ENCODE measurements at places on chromosomes 3 and 15.

DNA sequence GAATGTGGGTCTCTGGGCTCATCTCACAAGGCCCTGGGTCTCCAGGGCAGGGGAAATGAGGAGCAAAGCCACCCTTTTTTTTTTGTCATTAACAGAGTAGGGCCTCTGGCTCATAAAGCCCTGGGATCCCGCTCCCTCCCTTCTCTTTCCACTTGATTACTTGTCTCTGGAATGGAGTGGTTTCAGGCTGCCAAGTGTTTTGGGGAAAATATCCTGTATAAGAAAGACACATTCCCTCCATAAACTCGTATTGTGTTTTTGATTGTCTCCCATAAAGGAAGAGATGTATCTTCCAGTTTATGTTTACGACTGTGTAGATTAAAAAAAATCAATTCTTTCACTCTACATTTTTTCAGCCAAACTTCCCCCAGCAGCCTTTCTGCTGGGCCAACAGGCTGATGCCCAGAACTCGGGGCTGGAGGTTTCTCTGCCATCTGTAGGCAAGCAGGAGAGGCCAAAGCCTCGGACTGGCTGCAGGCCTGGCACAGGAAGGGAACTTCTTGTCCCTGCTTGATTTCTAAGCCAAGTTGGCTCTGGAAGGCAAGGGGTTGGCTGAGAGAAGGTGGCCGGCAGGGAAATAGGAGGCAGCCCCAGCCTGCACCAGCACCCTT, 49.4 kb upstream of the INSYN1 start:
- no peak for DNase-seq

GRCh38 chr3:61847784-61848462, 286.6 kb downstream of the PTPRG start:
- no peak for DNase-seq

- DNase-seq, result no peak
Observed at GRCh38 chr15:40439461-40439959, 1.2 kb upstream of the BAHD1 start.

DNA sequence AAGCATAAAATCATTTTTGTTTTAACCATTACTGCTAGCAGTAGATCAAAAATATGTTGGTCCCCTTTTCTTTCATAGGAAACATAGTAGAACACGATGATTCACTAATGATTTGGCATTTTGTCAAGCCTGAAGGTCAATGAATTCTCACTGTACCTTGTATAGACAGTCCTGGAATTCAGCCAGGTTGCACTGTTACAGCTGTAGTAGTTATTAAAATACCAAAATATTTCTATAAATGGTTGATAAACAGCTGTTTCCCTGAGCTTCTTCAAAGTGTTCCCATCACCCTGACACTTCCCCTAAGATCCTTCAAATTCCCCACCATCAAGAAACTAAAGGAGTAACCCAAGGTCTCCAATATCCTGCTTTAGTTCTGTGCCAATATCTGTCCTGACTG, 200.9 kb downstream of the ATP8B4 start:
- no peak for DNase-seq

GRCh38 chr3:141122455-141123030, 71.4 kb downstream of the SPSB4 start:
- DNase-seq, result no peak

- no peak for DNase-seq
Observed at GRCh38 chr15:76999996-77000395, 5.1 kb downstream of the PSTPIP1 start.

GRCh38 chr3:66567077-66567476, 66.3 kb upstream of the LRIG1 start:
- DNase-seq, result no peak

DNA sequence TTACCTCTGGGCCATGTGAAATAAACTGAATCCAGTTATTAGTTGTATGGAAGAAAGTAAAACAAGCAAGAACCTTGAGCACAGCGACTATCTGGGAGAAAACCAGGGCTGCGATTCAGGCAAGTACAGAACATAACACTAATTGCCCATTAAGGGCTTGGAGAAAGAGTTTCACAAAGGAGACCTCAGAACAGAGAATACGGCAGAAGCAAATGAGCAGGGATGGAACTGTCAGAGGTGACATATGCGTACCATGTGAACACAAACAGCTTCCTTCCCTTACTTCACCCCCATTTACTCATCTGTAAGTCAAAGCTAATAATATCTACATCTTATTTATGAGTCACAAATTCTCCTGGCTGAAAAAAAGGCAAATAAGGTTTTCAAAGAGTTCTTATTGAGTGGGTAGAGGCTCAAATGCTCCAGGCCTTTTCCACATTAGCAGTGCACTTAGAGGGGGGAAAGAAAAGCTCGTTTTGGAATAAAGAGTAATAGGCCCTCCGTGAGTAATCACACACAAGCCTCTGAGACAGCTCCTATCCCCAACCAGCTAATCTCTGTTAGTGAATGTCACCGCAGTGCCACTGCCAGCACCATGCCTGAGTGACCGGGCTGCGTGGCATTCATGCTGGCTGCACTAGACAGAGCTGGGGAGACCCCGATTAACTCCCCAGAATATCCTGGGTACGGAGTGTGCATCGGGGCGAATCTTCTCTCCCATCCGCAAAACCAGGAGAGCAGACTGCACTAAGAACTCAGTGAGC, 2.6 kb downstream of the PCSK6 start:
- DNase-seq, result no peak

DNA sequence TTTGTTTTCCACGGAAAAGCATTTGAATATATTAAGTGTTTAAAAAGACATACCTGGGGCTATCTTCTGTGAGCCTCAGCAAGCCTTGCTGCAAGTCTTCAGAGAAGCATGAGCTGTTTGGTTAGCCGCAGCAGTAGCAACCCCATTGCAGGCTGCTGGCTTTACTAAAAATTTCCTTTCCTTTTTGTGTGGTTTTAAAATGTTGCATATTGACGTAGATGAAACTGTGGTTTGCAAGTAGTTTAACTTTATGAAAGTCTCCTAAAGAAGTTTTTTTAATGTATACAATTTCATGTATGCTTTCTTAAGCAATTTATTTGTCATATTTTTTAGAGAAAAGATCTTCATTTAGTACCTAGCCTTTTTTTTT, at the start of gene GPR171:
Gene GPR171, minus strand, starts transcription at position 166 of the 370 bp plus-strand sequence. CDS start 3,830 bp downstream, outside the sequence.
- peak; percentile 38 for DNase-seq

DNA sequence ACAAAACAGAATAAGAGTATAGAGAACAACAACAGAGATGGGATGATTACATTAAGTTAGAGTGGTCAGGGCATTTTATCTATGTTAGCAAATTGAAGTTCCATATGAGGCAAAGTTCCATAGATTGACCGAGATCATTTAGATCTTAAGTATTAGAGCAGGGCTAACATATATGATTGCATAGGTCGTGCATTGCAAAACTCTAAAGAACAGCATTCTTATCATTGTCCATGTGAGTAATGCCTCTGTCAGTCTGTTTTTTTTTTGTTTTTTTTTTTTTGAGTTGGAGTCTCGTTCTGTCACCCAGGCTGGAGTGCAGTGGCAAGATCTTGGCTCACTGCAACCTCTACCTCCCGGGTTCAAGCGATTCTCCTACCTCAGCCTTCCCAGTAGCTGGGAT, 341.7 kb upstream of the KCNH8 start:
- no peak for DNase-seq

DNA sequence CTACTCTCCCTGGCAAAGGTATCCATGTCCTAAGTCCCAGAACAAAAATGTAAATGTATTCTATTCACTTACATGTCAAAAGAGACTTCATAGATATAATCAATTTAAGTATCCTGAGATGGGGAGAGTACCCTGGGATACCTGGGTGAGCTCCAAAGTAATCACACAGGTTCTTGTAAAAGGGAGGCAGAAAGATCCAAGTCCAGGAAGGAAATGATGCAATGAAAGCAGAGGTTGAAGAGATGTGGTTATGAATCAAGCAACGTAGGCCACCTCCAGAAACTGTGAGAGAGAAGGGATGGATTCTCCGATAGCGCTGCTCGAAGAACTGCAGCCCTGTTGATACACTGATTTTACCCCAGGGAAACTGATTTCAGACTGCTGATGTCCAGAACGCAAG, 93.9 kb upstream of the VGLL3 start:
- DNase-seq, result no peak

- peak; percentile 35 for DNase-seq
Observed at GRCh38 chr15:94258246-94258645, 26.9 kb downstream of the MCTP2 start.

DNA sequence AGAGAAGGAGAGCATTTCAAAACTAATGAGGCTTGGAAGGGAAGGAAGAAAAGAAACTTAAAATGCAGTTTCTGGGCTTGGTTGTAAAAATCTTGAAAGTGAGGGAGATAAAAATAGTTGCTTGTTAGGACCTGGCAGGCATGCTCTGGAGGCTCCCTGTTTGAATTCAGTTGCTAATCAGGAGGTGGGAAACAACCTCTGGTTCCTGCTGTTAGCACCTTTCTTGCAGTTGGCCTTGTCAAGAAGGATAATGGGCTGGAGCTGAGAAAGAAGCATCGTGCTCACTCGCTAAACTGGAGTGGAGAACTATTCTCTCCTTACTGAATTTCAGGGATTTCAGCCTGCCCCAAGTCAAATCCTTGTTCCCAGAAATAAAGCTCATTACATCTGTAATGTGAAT, 23.4 kb downstream of the SNAPC5 start:
- DNase-seq, result no peak

DNA sequence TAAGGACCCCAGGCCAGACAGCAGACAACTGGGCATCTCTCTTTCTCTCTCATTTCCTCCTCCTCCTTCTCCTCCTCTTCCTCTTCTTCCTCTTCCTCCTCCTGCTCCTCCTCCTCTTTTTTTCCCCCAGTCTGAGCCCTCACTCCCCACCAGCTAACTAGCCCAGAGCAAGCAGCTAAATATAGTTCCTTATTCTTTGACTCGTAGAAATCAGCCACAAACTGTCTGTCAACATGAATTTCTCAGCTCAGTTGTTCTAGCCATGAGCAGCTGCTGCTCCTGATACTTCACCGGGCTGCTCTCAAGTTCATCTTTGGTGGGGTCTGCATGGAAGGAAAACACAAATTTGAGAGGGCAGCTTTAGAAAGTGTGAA, 19.2 kb upstream of the LOXL1 start:
- no peak for DNase-seq

DNA sequence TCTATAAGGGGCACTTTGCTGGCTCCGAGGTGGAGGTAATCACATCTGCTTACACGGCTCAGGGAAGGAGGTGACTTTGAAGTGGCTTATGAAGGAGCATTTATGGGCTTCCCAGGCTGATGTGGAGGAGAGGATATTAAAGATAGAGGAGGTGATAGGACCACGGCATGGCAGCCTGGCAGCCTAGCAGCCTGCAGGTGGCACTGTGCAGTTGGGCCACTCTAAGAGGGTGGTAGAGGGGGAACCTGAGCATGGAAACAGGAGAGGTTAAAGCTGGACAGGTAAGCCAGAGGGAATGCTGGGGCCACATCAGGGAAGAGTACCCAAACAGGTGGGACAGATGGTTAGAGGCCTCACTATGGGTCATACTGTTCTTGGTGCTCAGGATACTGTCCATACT, 375.0 kb downstream of the WDR72 start:
- no peak for DNase-seq

- no peak for DNase-seq
Observed at GRCh38 chr15:45376967-45377608, 1.3 kb downstream of the GATM start.

- no peak for DNase-seq
Observed at GRCh38 chr15:51634591-51635198, 12.1 kb upstream of the DMXL2 start.

GRCh38 chr3:94345101-94345500, 282.2 kb downstream of the NSUN3 start:
- DNase-seq, result no peak

DNA sequence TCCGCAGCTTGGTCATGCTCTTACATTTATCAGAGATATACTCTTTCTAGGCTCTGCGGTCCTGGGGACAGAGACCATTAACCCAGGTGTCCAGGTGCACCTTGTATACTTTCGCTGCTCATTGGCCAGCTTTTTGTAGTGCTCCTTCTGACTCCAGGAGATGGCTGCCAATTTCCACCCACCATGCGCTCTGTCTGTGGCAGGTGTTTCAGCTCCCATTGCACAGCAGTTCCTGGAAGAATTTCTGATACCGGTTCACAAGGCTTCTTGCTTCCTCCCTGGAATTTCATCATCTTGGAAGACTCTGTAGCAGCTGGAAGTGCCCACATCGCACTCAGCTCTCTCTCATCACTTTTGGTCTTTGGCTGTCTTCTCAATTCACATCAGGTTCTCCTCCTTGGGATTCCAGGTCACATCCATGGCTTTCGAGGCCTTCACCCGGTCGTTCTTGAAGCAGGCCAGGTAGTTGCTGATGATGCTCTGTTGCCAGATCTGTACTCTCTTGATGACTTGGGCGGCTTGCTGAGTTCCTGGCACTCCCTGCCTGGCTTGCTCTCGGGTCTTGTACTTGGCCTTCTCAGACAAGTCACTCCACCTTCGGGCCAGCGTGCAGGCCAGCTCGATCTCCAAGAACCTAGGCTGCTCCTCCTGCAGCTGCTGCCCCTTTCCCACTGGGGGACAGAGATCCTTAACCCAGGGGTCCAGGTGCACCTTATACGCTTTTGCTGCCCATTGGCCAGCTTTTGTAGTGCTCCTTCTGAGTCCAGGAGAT, 41.1 kb upstream of the ARL8B start:
- DNase-seq, result no peak

- DNase-seq, result no peak
Observed at GRCh38 chr3:34218706-34219385, 420.4 kb downstream of the PDCD6IP start.

GRCh38 chr3:123070510-123070909, 3.7 kb downstream of the PDIA5 start:
- no peak for DNase-seq

DNA sequence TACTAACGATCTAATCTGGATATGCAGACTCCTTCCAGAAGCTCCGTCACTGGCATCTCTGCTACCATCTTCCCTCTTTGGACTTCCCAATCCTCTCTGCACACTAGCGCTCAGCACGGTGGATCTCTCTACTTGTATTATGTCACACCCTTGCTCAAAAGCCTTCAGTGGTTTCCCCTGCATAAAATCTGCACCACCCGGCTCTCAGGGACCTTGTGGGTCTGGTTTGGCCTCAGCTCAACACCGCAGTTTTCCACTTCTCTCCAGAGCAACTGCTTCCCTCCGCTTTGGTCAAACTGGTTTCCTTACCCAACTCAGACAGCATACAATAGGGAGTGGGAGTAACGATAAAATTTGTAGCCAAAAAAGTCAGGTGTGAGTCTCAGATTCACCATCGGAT, 30.7 kb upstream of the HES1 start:
- no peak for DNase-seq

- no peak for DNase-seq
Observed at GRCh38 chr3:52357151-52358080, 41.3 kb downstream of the DNAH1 start.

DNA sequence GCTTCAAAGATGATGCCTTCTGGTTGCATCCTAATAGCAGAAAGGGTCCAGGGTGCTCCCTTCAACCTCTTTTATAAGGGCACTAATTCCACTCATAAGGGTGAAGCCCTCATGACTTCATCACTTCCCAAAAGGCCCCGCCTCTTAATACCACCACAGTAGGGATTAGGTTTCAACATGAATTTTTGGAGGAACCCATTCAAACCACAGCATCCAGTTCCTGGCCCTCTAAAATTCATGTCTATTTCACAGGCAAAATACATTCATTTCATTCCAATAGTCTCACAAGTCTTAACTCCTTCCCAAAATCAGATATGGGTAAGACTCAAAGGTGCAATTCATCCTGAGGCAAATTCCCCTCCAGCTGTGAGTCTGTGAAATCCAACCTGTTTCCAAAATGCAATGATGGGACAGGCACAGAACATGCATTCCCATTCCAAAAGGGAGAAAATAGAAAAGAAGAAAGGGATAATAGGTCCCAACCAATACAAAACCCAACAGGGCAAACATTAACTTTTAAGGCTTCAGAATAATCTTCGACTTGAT, 124.0 kb downstream of the ATP1B3 start:
- no peak for DNase-seq
